Left cardiac atrium (tissue), 4 donors: ENCODE measurements at places on chromosomes 6 and 20. TPM values are rescaled to one million over a fixed set of nuclear protein-coding genes. Genes with fewer than 3 reads are reported as not detected.

DNA sequence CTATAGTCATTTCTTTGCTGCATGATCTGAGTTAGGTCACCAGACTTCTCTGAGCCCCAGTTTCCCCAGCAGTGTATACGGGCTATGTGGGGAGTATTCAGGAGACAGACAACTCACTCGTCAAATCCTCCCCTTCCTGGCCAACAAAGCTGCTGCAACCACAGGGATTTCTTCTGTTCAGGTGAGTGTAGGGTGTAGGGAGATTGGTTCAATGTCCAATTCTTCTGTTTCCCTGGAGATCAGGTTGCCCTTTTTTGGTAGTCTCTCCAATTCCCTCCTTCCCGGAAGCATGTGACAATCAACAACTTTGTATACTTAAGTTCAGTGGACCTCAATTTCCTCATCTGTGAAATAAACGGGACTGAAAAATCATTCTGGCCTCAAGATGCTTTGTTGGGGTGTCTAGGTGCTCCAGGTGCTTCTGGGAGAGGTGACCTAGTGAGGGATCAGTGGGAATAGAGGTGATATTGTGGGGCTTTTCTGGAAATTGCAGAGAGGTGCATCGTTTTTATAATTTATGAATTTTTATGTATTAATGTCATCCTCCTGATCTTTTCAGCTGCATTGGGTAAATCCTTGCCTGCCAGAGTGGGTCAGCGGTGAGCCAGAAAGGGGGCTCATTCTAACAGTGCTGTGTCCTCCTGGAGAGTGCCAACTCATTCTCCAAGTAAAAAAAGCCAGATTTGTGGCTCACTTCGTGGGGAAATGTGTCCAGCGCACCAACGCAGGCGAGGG, 594 bp upstream of the CDKN1A start:
- DNase-seq: no peak

- DNase-seq: no peak
Observed at GRCh38 chr6:36616893-36617521, 22.8 kb downstream of the SRSF3 start.

- DNase-seq: no peak
Observed at GRCh38 chr6:118495485-118496280, 52.4 kb upstream of the PLN start.

DNA sequence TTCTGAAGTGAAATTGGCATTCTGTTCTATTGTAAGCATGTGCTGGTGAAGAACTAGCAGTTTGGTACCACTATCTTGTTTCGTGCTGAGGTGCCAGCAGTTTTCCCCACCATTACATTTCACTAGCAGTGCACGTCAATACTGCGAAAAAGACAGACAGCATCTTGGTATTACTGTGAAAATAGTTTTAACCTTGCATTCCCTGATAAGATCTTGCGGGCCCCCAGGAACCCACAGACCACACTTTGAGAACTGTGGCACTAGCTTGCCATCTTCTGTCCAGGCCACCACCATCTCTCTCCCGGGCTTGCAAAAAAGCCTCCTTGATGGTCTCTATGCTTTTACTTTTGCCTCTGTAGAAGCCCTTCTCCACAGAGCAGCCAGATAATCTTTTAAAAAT, 185.7 kb downstream of the BACH2 start:
- no peak for DNase-seq

DNA sequence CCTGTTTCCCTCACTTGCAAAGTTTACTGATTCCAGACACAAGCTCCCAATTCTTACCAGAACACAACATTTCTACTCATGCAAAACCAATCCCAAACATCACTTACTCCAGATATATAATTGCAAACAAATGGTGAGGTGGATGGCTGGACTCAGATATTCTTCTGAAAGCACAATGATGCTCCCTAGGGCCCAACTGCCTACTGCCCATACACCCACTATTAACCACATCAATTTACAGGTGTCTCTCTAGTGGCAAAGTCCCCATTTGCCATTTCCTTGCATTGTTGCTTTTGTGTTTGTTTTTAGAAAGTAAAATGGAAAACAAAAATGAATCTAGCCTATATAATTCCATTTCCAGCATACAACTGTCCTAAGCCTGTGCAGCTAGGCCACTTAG, 320.9 kb upstream of the PRDM1 start:
- no peak for DNase-seq

- no peak for DNase-seq
Observed at GRCh38 chr6:156464100-156464878, 312.9 kb upstream of the ARID1B start.

- DNase-seq: no peak
Observed at GRCh38 chr20:58329711-58330110, 20.2 kb downstream of the RAB22A start.

DNA sequence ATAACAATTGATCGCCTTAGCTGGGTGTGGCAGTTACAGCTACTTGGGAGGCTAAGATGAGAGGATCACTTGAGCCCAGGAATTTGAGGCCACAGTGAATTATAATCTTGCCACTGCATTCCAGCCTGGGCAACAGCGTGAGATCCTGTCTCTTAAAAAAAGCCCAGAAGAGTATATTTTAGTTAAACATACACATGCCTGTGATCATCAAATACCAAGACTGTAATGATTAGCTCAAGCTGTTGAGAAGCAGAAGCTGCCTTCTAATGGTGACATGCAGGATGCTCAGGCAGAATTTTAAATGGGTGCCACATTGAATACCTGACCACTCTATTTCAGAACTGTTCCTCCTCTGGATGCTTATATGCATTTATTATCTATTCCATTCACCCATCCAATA, 8.9 kb upstream of the TMEM14A start:
- no peak for DNase-seq

DNA sequence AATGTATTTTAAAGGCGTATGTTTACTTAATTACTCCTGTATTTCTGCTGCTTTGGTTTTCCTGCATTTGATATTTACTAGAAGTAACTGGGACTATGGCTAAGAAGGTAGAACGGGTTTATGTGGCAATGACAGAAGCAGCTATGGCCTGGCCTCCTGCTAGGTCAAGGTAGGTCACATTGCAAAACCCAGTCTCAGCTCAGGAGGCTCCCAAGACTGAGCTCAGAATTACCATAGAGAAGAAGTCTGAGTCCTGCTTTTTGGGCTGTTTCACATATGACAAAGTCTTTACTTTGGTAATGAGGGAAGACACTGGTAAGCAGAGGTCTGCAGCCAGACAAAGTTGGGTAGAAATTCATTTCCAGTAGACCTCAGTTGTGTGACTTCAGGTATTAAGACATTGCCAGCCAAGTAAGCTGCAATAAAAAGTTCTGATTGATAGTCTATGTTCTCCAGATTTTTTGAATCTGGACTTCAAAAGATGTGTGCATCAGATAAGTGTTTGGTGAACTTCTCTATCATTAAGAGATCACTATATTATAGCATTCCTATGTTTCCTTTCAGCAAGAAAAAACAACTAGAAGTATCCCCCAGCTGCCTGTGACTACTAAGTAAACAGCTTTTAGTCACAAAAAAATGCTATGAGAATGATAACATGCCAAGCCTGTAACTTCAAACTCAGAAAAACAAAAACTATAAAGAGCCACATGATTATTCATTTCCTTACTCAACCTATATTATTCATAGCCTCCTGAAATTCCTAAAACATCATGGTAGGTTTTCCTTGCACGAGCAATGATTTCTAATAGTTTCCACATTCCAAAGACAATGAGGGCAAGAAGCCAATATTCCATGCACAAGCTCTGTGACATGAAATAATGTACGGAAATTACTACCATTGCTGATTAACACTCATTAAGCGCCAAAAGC, 312.3 kb downstream of the HAO1 start:
- no peak for DNase-seq

DNA sequence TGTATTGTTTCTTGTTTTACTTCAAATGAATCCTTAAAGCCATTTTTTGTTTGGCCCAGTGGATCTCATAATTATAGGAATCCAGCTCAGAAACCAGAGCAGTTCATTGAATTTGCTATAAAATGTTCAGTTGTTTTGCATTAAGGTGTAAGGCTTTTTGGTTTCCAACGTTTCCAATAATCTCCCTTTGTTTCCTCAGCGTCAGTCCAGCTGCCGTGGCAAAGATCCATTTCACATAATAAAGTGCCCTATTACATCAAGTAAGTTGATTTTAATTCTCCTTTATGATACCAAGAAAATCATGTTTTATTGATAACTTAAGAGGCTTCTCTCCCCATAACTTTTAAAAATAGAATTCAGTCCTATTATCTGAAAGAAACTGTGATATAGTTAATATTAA, 472.6 kb downstream of the UTRN start:
- no peak for DNase-seq

DNA sequence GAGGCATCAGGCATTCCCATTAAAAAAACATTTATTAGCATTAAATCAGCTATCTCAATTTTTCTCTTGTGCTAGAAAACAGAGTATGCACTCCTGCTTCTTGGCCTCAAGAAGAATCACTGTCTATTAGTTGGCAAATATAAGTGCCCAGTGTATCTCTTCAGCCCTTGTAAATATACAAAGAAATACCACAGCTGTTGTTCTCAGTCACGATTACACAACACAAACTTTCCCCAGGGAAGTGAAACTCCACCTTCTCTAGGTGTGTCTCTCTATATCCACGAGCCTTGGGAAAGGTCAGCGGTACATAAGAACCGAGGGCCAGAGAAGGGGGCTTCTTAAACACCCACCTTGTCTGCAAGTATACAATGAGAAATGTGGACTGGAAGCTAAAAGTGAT, 194.7 kb downstream of the PKHD1 start:
- no peak for DNase-seq

DNA sequence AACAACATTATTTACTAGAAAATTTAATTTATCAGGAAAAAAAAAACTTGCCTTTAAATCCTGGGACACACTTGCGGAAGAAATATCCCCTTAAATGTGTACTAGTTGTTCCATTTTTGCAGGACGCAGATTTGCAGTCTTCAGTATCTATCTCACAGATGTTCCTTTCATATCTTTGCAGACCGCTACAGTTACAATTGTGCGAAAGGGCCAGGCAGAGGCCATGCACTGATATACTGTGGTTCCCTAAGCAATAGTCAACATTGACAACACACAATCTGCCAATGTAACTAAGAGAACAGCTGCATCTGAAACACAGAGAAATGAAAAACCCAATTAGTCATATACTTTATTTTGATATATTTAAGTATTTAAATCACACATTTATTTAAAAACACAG, 411.2 kb downstream of the EYS start:
- DNase-seq: no peak

DNA sequence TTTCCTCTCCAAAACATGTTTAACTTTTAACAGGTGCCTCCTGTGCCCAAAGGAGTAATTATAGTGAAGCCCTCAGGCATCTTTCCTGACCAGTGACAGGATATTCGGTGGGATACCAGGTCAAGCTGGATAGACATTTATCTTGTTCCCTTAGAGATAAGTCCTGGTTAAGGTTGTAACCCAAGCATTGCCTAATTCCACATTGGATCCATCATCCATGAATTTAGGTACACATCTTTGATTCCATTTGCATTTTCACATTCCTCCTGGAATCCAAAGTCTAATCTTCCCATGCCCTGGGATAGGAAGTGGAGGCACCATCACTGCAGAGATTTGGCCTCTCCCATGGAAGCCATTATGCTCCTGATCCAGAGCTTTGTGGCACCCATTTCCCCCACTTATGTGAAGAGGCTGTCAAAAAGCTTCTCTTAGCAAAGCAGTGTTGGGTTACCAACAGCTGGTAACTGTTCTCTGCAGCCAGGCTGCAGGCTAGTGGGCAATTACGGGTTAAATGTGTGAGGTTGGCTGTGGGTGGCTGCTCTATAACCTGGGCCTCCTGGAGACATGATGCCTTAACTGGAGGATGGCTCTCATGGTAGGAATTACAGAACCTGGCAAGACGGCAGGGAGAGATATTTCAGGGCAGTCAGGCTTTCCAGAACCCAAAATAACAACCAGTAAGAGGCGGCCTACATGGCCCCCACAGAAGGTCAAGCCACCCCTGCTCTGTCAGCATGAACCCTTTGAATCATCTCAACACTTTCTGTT, 96.9 kb upstream of the VGLL2 start:
- DNase-seq: no peak

DNA sequence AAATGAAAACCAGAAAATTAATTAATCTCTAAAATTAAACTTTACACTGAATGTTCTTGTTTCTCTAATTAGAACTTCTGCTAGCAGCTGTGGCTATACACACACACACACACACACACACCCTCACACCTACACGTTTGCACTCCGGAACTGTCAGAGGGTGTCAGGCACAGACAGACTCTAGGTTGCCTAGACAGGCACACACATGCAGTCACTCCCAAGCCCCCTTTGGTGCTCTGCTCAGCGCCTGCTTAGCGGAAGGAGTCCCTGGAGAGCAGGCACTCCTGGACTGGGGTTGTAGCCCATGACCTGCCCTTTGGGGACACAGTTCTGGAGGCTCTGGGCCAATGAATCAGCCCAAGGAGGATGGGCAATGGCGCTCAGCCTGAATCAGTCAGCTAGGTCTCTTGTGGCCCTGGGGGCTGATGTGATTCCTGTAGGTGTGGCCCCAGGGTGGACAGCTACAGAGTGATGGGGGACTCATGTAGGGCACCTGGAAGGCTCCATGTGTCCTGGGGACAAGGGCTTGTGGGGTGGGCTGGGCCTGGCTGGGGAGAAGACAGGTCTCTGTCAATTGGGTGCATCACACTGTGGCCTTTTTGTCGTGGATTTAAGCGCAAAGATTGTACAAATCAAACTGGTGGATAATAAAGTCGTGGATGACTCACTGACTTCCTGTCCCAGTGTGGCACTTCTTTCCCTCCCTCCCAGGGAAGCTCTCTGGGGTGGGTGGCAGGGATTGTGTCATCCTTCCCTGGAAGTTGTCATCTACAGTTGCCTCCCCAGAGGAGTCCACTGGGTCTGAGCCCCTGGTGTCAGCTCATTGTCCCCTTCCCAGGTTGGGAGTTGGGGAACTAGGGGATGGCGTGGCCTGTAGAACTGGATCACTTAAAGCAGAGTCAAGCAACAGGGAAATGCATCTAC, 8.8 kb downstream of the TMEM151B start:
- DNase-seq: no peak

DNA sequence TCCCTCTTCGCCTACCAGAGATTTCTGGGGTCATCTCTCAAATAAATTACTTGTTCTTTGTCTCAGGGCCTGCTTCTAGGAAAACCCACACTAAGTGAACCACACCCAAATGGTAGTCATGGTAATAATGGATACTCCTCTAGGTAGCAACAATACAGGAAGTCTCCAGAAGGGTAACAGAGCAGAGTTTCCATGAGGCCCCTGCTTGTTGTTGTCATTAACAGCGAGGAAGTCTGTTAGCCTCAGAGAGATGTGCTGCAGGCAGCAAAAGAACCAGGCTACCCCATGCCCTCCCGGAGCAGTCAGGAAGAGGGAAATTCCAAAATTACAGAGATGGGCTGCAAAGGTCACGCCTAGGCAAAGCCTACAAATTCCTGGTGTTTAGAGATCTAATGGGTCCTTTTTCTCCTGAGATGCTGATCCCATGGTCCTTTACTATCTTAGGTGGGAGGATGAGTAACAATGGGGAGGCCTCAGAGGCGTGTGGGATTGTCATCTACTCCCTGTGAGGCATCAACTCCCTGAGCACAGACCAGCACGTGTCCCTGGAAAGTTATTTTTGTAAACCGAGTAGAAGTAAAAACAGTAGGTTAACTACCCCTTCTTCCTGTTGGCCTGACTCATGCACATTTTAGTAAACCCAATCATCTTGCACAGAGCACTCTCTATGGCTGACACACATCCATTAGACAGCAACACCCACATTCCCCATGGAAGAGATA, 10.1 kb downstream of the ISM1 start:
- no peak for DNase-seq

Gene LHFPL5
- not detected for total RNA-seq

Gene FGD2
- total RNA-seq: 15.5 TPM

Gene ASF1A
- total RNA-seq: 19.2 TPM

Gene VTA1
- total RNA-seq: 26.9 TPM

Gene BFSP1
- 0.41 TPM for total RNA-seq

Gene CCN5
- 63.6 TPM for total RNA-seq

Gene ALDH8A1
- 0.55 TPM for total RNA-seq
